Aorta (tissue), 5 donors: ENCODE measurements at places on chromosomes 3 and 15. TPM values are rescaled to one million over a fixed set of nuclear protein-coding genes. Genes with fewer than 3 reads are reported as not detected.

Gene SAXO2
- total RNA-seq, result 5.1 TPM

Gene INAFM2
- 70.0 TPM for total RNA-seq

DNA sequence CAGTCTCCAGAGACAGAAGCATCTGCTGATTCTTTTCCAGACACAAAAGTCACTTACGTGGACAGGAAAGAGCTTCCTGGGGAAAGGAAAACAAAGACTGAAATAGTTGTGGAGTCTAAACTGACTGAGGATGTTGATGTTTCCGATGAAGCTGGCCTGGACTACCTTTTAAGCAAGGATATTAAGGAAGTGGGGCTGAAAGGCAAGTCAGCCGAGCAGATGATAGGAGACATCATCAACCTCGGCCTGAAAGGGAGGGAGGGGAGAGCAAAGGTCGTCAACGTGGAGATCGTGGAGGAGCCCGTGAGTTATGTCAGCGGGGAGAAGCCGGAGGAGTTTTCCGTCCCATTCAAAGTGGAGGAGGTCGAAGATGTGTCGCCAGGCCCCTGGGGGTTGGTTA is 25.4 kb downstream of the SYNM start:
- H3K4me3 ChIP-seq, result no peak overlapping the region
- no peaks in the 10 kb centered on the region for H3K4me1 ChIP-seq
- peaks cover 2% of the 10 kb centered on the region for H3K36me3 ChIP-seq
- H3K27me3 ChIP-seq, result no peaks in the 10 kb centered on the region

DNA sequence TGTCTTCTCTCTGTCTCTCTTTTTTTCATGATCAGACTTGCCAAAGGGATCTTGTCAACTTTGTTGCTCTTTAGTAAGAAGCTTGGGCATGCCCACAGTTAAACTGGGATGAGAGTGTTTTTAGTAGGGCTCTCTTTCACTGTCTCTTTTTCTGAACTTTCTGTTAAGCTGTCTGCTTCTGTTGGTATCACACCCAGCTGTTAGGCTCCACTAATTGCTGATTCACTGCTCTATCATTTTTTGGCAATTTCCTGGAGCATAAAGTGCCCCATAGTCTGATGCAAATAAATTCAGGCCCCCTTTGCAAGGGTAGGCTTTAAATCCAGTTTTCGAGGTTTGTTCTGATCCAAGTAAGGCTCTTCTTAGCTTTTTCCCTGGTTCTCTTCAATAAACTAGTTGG is 360.4 kb upstream of the ADAMTS9 start:
- no peaks in the 10 kb centered on the region for H3K36me3 ChIP-seq
- H3K27ac ChIP-seq, result no peak overlapping the region
- no peak for DNase-seq
- no peaks in the 10 kb centered on the region for H3K27me3 ChIP-seq
- H3K4me3 ChIP-seq, result no peak overlapping the region

DNA sequence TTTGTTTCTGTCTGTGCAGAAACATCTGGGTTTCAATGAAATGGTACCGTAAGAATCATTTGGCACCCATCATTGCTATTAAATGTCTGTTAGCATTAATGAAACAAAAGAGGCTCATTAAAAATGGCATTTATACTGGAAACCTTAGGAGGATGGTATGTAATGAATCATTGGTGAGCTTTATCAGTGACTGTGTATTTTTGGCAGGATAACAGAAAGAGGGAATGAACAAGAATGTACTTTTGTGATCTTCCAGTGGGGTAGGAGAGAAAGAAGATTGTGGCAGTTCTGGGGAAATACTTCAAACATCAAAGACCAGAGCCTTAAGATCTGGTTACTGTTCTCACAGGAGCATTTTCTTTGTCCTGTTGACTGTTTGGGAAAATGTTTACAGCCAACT is 4.7 kb upstream of the DCBLD2 start:
- H3K4me1 ChIP-seq, result no peaks in the 10 kb centered on the region
- no peak overlapping the region for H3K27ac ChIP-seq
- H3K4me3 ChIP-seq, result no peak overlapping the region
- peaks cover 3% of the 10 kb centered on the region for H3K36me3 ChIP-seq
- DNase-seq, result no peak
- H3K27me3 ChIP-seq, result no peaks in the 10 kb centered on the region

Gene DPPA2
- not detected for total RNA-seq
